Stimulated activated CD8-positive, alpha-beta memory T cell treated with anti-CD3 and anti-CD28 coated beads, Interleukin-15, amount 100 ng/mL, for 24 hours (primary cell): ENCODE measurements at places on chromosomes 4 and X.

GRCh38 chrX:151899622-151900021 lies 13.1 kb upstream of the MAGEA4 start:
- DNase-seq, result no peak

DNA sequence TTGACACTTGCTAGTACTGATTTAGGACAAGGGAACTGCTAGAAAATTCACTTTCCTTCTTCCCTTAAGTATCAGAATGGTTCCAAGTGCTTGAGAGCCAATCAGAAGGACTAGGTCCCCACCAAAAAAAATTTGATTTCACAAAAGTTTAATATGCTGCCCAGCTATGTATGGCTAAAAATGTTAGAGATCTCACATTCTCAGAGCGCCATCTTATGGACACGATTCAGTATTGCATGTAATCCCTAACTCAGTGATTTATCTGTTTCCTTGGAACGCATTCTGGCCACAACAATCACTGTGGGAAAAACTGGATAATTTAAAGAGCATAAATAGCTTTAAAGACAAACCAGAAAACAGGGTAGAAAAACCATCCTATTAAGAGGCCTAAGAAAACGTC lies 255.1 kb upstream of the GPC4 start:
- DNase-seq, result no peak

DNA sequence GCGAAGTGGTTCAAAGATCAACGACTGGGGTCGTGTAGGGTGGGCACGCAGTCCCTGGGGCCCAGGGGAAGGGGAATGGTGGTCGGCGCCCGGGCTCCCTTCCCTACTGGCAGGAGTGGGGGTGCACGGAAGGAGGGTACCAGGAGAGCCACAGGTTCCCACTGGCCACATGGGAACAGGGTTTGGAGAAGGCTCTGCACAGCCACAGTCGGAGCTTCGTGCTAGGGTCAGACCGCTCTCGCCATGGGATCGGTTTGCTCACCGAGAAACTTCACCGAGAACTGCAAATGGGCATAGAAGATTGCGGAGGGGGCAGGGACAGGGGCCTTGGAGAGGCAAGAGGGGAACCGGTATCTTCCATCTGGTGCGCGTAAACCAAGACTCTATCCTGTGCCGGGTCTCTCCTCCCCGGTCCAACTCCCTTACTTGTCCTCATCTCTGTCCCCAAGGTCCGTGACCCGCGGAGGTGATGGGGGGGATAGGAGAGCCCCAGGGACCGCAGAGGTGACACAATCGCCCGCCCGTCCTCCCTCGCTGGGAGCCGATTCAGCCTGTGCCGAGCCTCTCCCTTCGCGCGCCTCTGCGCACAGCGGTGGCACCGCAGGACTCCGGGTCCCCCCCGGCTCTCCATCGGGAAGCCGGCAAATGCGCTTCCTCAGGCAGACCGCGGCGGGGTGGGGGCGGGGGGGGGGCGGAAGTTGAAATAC lies 1.0 kb downstream of the SCD5 start:
- no peak for DNase-seq

DNA sequence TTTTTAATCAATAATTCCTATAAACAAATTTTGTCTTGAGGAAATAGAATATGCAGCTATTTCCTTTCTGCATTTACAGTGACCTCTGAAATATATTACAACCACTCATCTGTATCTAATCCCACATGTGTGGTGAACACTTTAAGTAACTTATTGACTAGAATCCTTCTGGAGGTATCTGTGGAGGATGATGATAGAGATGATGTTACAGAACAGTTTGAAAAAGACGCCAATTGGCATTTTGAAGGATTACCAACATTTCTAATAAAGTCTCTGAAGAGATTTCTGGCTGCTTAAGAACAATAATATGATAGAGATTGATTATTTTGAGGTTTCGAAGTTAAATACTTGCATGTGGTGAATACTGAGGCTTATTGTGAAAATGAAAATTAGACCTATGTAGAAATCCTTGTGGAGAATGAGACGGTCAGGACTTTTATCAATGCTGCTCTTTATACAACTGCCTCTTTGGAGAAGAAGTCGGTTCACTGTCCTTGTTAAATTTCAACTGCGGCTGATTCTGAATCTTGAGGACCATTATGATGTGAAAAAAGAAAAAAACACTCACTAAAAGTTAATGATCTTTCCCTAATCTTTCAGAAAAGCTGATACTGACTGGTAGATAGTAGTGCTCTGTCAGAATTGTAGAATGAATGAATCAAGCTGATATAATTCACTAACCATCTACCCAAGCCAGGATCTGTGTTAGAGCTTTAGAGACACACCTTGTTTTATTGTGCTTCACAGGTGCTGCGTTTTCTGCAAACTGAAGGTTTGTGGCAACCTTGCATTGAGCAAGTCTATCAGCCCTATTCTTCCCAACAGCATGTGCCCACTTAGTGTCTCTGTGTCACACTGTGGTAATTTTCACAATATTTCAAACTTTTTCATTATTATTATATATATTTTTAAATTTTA lies 204.7 kb downstream of the SPRY1 start:
- DNase-seq, result no peak

- DNase-seq, result no peak
These were observed 814.2 kb upstream of the PABPC4L start for GRCh38 chr4:135015771-135016170.
